ENCODE measurements at places on chromosomes 4 and X.

DNA sequence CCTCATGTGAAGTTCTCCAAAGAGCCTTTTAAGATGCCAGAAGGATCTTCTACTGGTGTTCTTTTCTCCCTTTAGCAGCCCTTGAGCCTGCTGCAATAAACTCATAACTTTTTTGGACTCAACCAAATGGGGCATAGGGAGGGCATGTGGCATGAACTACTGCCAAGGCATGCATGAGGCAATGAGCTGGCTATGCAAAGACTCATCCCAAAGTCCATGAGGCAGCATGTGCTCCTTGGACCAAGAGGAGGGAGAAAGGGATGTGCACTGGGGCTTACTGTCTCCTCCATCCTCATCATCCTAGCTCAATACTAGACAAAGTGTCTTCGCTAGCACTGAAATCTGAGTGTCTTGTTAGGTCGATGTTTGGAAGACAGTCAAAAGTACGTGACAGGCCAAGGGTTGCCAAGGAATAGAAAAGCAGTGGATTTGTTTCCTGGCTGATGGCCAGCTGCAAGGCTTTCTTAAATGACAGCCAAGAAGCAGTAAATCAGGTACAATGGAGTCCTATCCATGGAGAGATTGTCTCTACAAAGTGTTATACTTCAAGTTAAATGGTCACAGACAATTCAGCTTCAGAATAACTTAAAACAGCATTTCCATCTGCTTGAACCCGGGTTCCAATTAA, 44.5 kb upstream of the ATXN3L start:
- no peak overlapping the region for H3K4me3 ChIP-seq
- no peak for DNase-seq
- no peak overlapping the region for H3K27ac ChIP-seq

- no peaks in the 10 kb centered on the region for H3K27me3 ChIP-seq
- no peak overlapping the region for H3K27ac ChIP-seq
- no peaks in the 10 kb centered on the region for H3K36me3 ChIP-seq
- no peaks in the 10 kb centered on the region for H3K4me1 ChIP-seq
- DNase-seq: no peak
- H3K4me3 ChIP-seq: no peak overlapping the region
Observed at GRCh38 chr4:107658400-107659336, 61.4 kb downstream of the PAPSS1 start.

GRCh38 chr4:110626532-110627153, 3.8 kb upstream of the PITX2 start:
- peaks cover 25% of the 10 kb centered on the region for H3K27me3 ChIP-seq
- peaks cover 46% of the 10 kb centered on the region for H3K4me1 ChIP-seq
- no peak overlapping the region for H3K4me3 ChIP-seq

GRCh38 chr4:3303923-3304710, 11.3 kb downstream of the RGS12 start:
- H3K4me1 ChIP-seq: peaks cover 74% of the 10 kb centered on the region
- H3K4me3 ChIP-seq: peak overlapping the region; percentile 4
- H3K36me3 ChIP-seq: no peaks in the 10 kb centered on the region
- peak overlapping the region; percentile 50 for H3K27ac ChIP-seq

DNA sequence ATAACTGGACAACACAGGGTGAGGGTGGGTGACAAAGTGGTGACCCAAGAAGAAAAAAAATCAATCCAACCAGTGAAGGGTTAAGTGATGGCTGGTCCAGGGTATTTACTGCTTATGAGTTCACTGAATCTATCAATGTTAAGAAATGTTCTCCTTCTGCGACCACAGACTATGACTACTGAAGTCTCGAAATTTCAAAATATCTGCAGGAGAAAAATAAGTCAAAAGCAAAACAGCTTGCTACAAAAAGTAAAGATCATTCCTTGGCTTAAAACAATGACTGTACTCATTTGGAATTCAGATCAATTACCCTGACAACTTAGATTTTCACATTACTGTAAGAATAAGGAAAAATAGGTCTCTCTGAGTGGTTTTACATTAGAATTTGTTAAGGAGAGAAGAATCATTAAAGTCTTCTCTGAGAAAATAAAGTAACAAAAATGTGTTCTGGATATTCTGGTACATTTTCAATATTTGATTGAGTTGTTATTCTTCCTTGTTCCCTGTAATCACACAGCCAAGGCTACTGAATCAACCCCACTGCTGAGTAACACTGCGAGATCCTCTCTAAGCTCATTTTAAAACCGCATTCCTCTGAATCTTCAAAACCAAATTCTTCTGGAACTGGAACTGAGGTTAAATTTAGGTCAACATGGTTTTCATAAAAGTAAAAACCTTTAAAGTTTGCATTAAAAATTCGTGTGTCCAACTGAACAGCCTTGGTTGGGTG, 22.7 kb downstream of the SMPX start:
- no peak for DNase-seq
- H3K4me3 ChIP-seq: no peak overlapping the region
- H3K36me3 ChIP-seq: no peaks in the 10 kb centered on the region
- no peaks in the 10 kb centered on the region for H3K4me1 ChIP-seq

- H3K27ac ChIP-seq: no peak overlapping the region
- H3K27me3 ChIP-seq: no peaks in the 10 kb centered on the region
- no peaks in the 10 kb centered on the region for H3K4me1 ChIP-seq
- H3K4me3 ChIP-seq: no peak overlapping the region
Observed at GRCh38 chrX:12315526-12315925, 177.3 kb downstream of the FRMPD4 start.

DNA sequence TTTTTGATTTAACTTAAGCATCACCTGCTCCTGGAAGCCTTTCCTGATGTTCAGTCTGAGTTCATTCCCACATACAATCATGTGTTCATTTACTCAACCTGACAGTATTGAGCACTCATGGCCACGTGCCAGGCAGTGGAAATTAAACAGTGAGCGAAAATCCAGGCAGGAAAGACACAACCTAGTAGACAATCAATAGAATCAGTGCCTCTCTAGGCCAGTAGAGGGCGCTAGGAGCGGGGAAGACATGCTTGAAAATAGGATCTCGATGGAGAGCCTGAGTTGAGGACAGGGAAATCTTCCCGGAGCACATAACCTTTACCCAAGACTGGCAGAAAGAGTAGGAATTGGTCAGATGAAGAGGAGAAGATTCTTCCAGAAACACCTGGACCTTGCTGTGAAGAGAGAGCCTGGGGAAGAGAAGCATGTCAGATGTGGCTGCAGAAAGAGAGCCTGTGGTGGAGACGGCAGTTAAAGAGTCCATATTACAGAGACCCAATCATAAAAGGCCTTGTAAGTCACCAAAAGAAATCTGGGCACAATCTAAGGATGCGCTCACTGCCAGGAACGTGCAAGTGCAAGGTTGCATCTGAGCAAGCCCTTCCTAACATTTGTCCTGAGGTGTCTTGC, 103.5 kb downstream of the LDB2 start:
- no peaks in the 10 kb centered on the region for H3K4me1 ChIP-seq
- no peak overlapping the region for H3K4me3 ChIP-seq
- no peaks in the 10 kb centered on the region for H3K27me3 ChIP-seq
- no peak overlapping the region for H3K27ac ChIP-seq
- H3K36me3 ChIP-seq: no peaks in the 10 kb centered on the region
- DNase-seq: no peak

DNA sequence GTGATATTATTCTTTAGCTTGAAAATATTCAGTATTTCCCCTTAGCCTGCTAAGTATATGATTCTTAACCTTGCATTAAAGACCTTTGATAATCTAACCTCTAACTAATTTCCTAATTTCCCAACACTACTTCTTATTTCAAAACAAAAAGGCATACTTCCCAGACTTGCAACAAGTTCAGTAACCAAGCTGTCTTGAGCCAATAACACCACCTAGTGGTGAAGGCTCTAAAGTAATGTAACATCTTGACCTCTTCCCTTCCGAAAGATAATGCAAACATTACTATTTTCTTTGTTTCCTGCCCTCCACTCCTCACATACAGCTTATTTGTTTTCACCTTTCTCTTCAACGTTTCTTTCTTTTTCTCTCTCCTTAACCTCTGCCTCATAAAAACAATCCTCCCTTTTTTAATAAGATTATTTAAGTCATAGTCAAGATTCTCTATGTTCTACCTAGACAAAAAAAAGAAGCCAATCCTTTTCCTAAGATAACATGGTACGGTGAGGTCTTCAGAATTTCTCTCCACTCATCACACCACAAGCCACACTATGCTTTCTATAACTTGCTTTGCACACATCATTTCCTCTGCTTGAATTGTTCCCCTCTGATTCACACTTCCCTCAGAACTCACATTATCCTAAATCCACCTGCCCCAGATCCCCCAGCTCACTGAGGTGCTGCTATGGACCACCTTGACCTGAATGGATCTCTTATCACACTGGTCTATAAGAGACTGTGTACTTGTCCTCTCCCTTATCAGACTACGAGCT, 3.5 kb downstream of the FAT1 start:
- H3K4me3 ChIP-seq: no peak overlapping the region
- H3K4me1 ChIP-seq: peaks cover 2% of the 10 kb centered on the region
- H3K27ac ChIP-seq: no peak overlapping the region
- H3K36me3 ChIP-seq: no peaks in the 10 kb centered on the region
- no peak for DNase-seq

GRCh38 chr4:188620608-188621007, 481.4 kb downstream of the TRIML1 start:
- no peak overlapping the region for H3K4me3 ChIP-seq
- no peak overlapping the region for H3K27ac ChIP-seq
- no peak for DNase-seq

DNA sequence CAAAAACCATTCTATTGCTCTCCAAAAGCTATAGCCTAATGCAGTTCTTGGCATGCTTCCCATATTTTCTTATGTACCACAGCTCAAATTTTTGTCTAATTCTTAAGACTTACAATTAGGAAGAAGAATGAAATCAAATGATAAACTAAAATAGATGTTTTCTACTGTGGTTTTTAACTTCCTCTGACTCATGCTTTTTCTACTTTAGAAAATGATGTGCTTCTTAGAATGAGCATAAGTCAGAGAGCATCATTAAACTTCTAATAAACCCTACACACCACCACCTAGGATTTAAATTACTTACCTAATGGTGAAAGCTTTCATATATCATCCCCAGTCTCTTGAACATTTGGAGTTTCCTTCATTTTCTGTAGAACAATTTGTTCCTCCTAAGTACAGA, 217.0 kb upstream of the NDST3 start:
- H3K36me3 ChIP-seq: no peaks in the 10 kb centered on the region
- no peaks in the 10 kb centered on the region for H3K4me1 ChIP-seq
- H3K27me3 ChIP-seq: no peaks in the 10 kb centered on the region
- DNase-seq: no peak

GRCh38 chr4:54941994-54942552, 183.3 kb downstream of the KDR start:
- no peak overlapping the region for H3K27ac ChIP-seq
- H3K4me1 ChIP-seq: no peaks in the 10 kb centered on the region
- H3K27me3 ChIP-seq: no peaks in the 10 kb centered on the region
- no peaks in the 10 kb centered on the region for H3K36me3 ChIP-seq
- DNase-seq: no peak

GRCh38 chrX:43822014-43822413, 60.2 kb downstream of the MAOB start:
- no peak for DNase-seq
- no peaks in the 10 kb centered on the region for H3K4me1 ChIP-seq
- no peak overlapping the region for H3K4me3 ChIP-seq
- H3K36me3 ChIP-seq: no peaks in the 10 kb centered on the region
- H3K27ac ChIP-seq: peak overlapping the region; percentile 3

DNA sequence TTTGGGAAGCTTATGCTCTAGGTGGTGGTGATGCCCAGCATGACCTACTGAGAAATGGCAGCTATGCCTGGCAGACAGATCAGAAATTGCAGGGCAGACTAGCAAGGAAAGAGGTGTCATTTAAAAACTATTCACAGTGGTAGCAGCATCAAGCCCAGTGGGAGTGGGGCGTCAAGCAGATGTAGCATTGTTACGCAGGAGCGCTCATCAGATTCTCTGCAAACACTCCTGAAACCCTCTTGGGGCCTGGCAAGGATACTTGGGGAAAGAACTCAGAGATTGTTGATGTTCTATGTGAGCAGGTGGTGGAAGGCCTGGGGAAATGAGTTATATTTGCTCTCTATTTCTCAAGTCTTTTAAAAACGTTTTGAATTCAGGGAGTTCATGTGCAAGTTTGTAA, 437.6 kb downstream of the RAPGEF2 start:
- no peak overlapping the region for H3K27ac ChIP-seq
- no peak overlapping the region for H3K4me3 ChIP-seq
- H3K27me3 ChIP-seq: no peaks in the 10 kb centered on the region

- H3K4me3 ChIP-seq: no peak overlapping the region
- H3K4me1 ChIP-seq: no peaks in the 10 kb centered on the region
- H3K27ac ChIP-seq: no peak overlapping the region
- H3K27me3 ChIP-seq: no peaks in the 10 kb centered on the region
- H3K36me3 ChIP-seq: no peaks in the 10 kb centered on the region
Observed at GRCh38 chr4:179597301-179597700, 2155.1 kb upstream of the AGA start.

DNA sequence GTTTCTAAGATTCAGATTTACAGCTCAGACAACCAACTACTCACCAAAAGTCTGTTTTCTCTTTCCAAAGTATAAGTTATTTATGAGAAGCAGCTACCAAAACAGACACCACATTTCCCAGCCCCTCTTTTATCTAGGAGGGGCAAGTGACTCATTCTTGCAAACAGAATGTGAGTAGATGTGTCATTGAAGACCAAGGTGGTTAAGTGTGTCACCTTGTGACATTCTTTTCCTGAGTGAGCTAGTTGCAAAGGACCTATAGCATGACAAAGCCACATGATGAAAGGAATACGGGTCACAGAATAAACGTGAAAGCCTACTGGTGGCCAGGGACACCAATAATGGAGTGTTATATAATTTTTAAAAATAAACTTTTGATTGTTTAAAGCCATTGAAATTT, 50.0 kb downstream of the SLC7A11 start:
- no peaks in the 10 kb centered on the region for H3K36me3 ChIP-seq
- no peaks in the 10 kb centered on the region for H3K4me1 ChIP-seq
- no peaks in the 10 kb centered on the region for H3K27me3 ChIP-seq
- DNase-seq: no peak
- no peak overlapping the region for H3K4me3 ChIP-seq

DNA sequence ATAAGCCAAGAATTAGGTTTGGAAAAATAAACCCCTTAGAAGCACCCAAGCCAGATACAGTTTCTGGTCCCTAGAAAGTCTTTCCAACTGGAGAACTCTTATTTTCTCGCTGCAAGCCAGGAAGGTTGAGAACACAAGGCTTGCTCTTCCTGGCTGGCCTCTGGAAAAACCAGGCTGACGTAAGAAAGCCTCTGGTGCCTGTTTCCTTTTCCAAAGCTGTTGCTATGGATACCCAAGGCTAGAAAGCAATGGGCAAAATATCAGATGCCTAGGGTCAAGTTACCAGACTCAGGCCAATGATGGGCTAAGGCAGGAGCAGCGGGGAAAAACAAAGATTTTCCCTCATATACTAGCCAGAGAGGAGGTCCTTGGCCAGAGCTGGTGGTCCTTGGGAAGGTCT, 281.6 kb downstream of the KLHL13 start:
- no peaks in the 10 kb centered on the region for H3K4me1 ChIP-seq
- no peak for DNase-seq
- H3K27ac ChIP-seq: no peak overlapping the region
- H3K27me3 ChIP-seq: no peaks in the 10 kb centered on the region

- no peak for DNase-seq
- H3K36me3 ChIP-seq: no peaks in the 10 kb centered on the region
- H3K27me3 ChIP-seq: no peaks in the 10 kb centered on the region
- H3K27ac ChIP-seq: no peak overlapping the region
- no peaks in the 10 kb centered on the region for H3K4me1 ChIP-seq
Observed at GRCh38 chr4:74167585-74167984, 9.7 kb downstream of the MTHFD2L start.

GRCh38 chr4:4837316-4837715, 22.1 kb upstream of the MSX1 start:
- no peaks in the 10 kb centered on the region for H3K4me1 ChIP-seq
- H3K27me3 ChIP-seq: no peaks in the 10 kb centered on the region
- H3K4me3 ChIP-seq: no peak overlapping the region
- DNase-seq: no peak
- H3K27ac ChIP-seq: no peak overlapping the region
- H3K36me3 ChIP-seq: no peaks in the 10 kb centered on the region

All from esophagus squamous epithelium (tissue), 5 donors.